Choroid plexus epithelial cell (primary cell): ENCODE measurements at places on chromosomes 7 and 10.

- DNase-seq, result no peak
These were observed 33.2 kb downstream of the HIF1AN start for GRCh38 chr10:100568912-100569311.

GRCh38 chr10:100827819-100828737 lies 82.7 kb downstream of the PAX2 start:
- no peak for DNase-seq

DNA sequence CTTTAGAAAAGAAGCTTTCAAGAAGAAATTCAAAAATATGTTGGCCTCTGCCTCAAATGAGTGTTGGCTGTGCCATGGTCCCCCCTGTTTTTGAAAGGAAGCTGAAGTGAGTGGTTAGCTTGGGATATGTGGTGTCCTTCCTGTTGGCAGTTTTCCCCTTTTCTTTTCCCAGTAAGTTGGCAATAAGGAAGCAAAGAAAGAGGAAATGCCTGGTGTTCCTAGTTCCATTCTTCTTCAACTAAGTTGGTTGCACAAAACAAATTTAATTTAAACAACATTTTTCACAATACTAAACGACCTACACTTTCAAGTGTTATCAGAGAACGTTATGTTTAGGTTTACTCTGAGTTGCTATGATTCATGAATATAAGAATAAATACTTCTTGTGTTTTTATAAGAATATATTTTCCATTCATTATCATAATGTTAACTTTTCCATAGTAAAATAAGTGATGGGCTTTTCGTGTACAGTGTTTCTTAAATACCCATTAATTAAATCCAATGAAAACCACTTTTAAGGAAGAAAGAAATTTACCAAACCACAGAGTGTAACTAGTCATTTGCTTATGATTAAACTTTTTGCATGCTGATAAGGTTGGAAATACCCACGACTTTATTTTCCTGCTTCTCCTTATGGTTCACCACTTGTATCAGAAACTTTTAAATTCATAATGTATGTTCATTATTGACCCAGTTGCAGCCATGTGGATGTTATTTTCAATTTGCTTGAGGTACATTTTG lies 7.7 kb downstream of the HDAC9 start:
- no peak for DNase-seq

DNA sequence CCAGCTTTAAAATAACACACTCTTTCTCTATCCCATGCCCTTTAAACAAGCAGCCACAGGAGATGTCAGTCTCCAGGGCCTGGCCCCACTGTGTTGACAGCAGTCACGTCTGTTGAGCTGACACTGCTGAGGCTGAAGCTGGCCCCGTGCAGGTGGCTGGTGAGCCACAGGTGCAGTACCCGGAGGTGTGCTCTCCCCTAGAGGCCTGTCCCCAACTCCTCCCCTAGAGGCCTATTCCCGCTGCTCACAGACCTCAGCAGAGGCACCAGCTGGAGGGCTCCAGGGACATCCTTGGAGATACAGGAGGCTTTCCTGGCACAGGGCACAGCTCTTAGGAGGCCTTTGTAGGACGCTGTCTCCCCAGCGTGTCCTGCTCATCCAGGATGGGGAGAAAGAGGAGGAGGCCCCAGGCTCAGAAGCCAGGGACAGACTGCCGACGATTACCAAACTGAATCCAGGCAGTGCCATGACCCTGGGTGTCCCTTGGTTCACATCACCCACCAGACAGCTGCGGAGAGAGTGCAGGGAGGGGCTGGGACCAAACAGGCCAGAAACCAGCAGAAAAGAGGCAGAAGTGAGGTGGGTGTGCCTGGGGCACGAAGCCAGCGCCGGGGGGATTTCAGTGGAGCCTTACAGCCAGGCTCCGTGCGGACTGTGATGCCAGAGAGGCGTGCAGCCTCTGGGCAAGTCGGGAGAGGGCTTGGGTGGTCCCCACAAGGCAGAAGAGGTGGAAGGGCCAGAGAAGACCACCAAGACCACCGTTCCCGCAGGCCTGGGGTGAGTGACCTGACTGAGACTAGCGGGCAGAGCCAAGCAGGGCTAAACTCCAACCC lies 18.5 kb upstream of the TTYH3 start:
- DNase-seq, result no peak

DNA sequence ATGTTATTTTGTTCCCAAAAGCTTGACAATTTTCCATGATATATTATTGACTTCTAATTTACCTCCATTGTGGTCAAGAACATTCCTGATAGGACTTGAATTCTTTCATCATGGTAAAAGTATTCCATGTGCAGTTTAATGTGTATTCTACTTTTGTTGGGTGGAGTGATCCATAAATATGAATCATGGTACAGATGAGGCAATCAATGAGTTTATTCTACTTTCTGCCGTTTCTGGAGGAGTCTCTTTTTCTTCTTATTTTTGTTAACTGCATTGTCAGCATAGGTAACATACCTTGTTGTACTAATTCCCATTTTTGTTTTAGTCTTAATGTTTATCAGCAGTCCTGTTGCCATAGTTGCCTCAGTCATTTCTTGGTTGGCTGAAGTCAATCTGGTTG lies 69.6 kb downstream of the SHOC2 start:
- peak; percentile 30 for DNase-seq

- peak; percentile 82 for DNase-seq
These were observed 3.1 kb upstream of the CAPZA2 start for GRCh38 chr7:116859323-116859722.

- DNase-seq, result no peak
These were observed 48.0 kb upstream of the ZNF365 start for GRCh38 chr10:62326176-62326575.

GRCh38 chr7:129946282-129946681 lies 6.5 kb downstream of the UBE2H start:
- no peak for DNase-seq

GRCh38 chr10:130045091-130045652 lies 65.5 kb downstream of the C10orf143 start:
- no peak for DNase-seq

GRCh38 chr7:136807598-136807997 lies 60.9 kb upstream of the CHRM2 start:
- no peak for DNase-seq

DNA sequence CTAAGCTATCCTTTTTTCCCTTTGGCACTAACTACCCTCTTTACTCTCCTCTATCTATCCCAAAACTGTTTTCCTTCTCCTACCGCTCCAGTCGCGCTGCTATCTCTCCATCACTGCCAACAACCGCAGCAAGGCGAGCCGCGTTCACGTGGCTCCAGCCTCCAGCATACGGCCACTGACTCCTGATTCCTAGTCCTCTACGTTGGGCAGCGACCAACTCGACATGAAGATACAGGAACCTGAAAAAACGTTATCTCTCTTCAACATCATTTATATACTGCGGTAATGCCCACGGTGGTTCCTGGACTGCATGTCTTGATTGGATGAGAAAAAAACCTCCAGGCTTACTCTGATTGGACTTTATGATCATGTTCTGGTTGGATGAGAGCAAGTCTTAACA lies 129.5 kb downstream of the ZNF716 start:
- no peak for DNase-seq

GRCh38 chr10:81920213-81920829 lies 45.3 kb downstream of the NRG3 start:
- DNase-seq, result peak; percentile 23

DNA sequence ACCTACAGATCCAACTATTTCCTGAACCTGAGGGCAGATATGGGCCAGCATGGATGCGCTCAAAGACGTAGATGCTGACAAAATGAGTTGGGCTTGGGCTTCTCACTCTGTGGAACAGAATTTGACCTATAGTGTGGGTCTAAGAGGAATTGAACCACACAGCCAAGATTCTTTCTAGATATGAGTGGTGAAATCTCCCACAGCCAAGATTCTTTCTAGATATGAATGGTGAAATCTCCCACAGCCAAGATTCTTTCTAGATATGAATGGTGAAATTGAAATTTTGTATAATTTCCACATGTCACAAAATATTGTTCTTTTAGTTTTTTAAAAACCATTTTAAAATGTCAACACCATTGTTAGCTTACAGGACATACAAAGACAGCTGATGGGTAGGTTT lies 215.4 kb upstream of the LRGUK start:
- no peak for DNase-seq

- DNase-seq, result no peak
These were observed 8.4 kb downstream of the IFIT2 start for GRCh38 chr10:89310056-89310893.
